ENCODE measurements at places on chromosomes 1 and 21. TPM values are rescaled to one million over a fixed set of nuclear protein-coding genes. Genes with fewer than 3 reads are reported as not detected.

Gene TCHH
- 0.25 TPM for total RNA-seq

Gene KRTAP19-3
- total RNA-seq = not detected

Gene PTAFR
- 0.21 TPM for total RNA-seq

Gene CFAP141
- not detected for total RNA-seq

Gene E2F2
- 2.5 TPM for total RNA-seq

Gene NOS1AP
- total RNA-seq = 0.51 TPM

Gene TCP10L
- 0.92 TPM for total RNA-seq

Gene HSPB7
- total RNA-seq = not detected

Gene BOLA1
- 30.0 TPM for total RNA-seq

Gene TSPEAR
- not detected for total RNA-seq

Gene WRAP73
- 21.7 TPM for total RNA-seq

Gene NCAM2
- total RNA-seq = not detected

Data from A549 treated with CORT108297 at 1 μM for 4 hours (cell line).